Colonic mucosa (tissue), 4 donors: ENCODE measurements at places on chromosomes 3 and 15.
A peak's percentile ranks its signal among the peaks of the same experiment; 100 is the strongest.

GRCh38 chr3:164200053-164200823 lies 878.1 kb downstream of the SI start:
- DNase-seq = no peak

DNA sequence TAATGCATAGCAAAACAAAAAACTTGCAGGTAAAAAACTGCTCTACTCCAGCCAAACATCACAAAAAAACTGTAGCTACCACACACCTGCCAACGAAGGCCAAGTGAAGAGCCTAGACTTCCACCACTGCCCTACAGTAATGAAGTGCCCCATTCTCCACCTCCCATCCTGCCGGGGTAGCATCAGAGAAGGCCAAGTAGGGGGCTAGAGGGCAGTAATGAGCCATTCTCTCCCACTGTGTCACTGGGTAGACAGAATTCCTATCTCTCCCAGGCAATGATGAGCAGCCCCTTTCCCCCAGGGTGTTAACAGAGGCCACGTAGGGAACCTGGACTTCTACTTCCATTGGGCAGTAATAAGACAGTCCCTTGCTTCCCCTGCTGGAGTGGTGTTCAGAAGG lies 9.5 kb downstream of the SEC22C start:
- peak; percentile 43 for DNase-seq

- no peak for DNase-seq
Measured at GRCh38 chr15:32042269-32042972, 12.1 kb downstream of the CHRNA7 start.

DNA sequence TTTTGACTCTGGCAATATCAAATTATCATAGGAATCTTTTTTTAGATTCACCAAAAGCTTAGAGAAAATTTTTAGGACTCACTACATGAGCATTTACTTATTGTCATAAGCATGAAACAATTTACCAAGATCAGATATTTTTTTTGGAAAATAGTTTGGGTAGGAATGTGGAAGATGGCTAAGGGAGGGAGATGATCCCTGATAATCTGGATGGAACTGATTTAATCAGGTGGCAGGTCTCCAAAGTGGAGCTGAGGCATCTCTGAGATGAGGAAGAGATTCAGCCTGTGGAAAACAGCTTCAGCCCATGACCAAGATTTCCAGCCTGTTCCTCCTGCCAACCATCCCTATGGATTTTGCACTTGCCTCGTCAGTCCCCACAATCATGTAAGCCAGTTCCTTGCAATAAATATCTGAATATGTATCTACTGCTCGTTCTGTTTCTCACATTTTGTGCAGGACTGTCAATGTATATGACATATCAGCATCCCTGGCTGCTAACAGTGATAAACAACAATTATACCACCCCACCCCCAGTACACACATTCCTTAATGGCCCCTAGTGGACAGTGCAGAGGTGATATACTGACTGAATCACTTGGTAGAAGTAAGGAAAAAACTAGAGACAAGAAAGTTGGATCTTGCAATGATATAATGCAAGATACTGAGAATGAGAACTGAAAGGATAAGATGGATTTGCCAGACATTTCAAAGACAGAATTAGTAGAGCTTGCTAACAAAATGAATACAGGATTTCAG lies 183.8 kb downstream of the NEK10 start:
- no peak for DNase-seq

GRCh38 chr15:99426431-99427105 lies 139.2 kb upstream of the MEF2A start:
- DNase-seq = peak; percentile 59

- DNase-seq = no peak
Measured at GRCh38 chr3:39445927-39446326, 21.6 kb upstream of the MOBP start.

DNA sequence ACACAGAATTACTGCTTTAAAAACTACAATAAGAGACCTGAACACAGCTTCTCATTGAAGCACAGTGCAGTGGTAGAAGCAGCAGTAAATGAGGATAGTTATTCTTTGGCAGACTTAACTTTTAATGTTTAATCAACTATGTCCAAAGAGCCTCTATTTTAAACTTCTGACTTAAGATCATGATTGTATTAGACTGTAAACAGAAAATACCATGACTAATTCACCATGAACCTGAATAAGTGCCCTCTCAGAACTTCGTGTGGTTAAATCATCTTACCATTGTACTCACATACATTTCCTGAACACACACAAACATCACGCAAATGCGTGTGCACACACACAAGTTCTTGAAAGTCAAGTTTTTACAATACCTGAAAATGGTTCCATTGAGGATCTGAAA lies 13.9 kb downstream of the CEP152 start:
- DNase-seq = no peak

DNA sequence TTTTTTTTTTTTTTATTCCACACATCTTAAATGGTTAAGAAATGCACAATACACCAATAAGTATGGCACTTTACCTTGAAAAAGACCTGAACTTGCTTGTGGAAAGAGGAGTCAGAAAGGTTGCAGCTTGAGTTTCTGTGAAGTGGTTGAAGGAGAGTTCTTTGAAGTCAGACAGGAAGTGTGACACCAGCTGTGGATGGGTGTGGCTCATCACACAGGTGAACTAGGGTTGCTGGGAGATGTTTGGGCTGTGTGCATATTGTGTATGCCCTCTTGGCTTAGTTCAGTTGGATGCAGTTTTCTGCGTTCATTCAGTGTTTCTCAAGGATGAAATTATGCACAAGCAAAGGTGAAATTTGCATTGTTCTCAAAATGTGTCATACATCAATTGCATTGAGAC lies 6.3 kb downstream of the AEN start:
- peak; percentile 56 for DNase-seq

- peak; percentile 33 for DNase-seq
Measured at GRCh38 chr15:94576889-94577533, 345.6 kb downstream of the MCTP2 start.

- no peak for DNase-seq
Measured at GRCh38 chr3:25821746-25822573, 32.1 kb downstream of the OXSM start.

DNA sequence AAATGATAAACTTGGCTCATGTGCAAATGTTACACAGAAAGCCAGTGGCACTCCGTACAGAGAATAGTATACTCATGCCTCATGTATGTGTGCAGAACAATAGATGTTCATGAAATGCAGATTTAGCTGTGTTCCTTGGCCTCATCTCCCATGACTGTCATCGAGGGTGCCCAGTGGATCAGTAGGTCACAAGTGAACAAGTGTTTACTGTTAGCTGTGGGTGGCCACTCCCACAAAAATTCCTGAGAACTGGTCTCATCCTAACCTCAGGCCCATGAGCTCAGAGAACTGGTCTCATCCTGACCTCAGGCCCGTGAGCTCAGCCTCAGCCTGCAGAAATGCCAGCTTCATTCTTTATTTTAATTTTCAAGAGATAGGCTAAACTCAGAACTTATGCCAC lies 124.1 kb downstream of the GADL1 start:
- no peak for DNase-seq

GRCh38 chr15:65209701-65210643 lies 1.3 kb downstream of the CILP start:
- DNase-seq = no peak

DNA sequence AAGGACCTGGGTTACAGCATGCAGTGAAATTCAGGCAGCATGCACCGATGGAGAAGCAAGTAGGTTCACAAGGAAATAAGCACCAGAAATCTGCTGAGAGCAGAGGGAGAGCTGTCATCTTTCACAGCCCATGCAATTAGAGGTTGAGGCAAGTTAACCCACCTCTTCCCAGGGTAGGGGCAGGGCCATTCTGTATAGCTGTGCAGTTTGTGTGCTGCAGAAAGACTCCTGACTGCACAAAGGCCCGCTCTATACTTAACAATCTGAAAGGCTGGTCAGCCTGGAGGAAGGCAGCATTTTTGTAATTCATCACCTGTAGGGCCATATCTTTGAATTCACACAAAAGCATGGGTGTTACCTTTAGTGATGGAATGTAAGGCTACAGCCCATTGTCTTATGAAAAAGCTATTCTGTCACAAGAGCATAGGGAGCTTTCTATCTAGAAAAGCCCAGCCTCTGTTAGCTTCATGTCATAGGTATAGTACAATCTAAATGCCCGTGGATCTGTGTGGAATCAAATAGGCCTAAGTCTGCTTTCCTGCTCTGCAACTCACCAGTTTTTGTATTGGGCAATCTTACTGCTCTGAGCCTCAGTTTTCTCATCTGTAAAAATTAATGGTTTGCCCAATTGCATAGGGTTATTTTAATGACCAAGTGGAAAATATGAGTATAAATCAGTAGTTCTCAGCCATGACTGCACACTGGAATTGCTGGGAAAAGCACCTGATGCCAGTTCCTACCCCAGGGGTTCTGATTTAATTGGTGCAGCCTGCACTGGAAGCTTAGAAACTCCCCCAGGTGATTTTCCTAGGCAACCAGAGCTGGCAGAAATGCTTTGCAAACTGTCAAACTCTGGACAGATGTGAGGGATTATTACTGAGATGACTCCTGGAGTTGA lies 65.2 kb downstream of the ATP13A5 start:
- DNase-seq = no peak

GRCh38 chr3:88712552-88712951 lies 394.9 kb upstream of the EPHA3 start:
- DNase-seq = no peak

DNA sequence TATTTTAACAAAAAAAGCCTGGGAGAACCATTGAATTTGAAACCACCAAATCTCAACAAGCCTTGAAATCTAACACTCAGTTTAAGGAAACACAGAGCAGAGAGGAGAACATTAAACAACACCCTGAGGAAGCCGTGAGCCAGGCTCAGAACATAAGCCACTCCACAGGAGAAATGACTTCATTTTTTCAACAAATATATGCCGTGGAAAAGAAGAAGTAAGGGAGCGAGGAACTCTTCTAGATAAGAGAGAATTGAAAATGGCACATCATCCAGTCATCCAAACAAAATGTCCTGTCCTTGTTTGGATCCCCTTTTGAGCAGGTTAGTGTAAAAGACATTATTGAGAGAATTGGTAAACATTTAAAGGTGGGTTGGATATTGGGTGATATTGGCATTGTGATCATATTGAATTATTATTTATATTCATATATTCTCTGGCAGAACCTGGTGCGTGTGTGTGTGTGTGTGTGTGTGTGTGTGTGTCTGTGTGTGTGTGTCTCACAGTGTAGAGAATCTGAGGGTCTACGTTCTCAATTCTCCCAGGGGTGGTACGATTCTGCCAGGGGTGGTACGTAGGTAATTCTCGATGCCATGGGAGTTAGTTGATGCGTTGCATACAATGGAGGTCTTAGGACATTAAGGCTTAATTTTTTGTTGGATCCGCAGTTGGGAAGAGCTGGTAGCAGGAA lies 94.4 kb downstream of the ST6GAL1 start:
- peak; percentile 15 for DNase-seq

DNA sequence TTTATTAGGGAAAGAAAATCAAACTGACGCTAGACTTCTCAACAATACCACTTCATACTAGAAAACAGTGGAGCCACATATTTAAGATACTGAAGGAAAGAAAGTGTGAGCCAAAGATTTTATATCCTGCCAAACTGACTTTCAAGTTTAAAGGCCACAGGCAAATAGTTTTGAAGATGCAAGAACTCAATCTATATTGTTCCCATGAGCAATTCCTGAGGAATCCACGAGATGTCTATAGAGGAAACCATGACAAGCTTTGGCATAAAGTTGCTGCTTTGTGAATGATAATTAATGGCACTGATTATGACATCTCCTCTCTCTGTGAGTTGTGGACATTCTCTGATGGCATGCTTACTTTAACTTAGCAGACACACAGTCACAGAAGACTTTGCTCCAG lies 276.1 kb upstream of the GOLGA6L4 start:
- no peak for DNase-seq

GRCh38 chr15:45640616-45641015 lies 5.8 kb downstream of the SQOR start:
- no peak for DNase-seq

- no peak for DNase-seq
Measured at GRCh38 chr15:72315706-72316370, 4.1 kb downstream of the CELF6 start.

DNA sequence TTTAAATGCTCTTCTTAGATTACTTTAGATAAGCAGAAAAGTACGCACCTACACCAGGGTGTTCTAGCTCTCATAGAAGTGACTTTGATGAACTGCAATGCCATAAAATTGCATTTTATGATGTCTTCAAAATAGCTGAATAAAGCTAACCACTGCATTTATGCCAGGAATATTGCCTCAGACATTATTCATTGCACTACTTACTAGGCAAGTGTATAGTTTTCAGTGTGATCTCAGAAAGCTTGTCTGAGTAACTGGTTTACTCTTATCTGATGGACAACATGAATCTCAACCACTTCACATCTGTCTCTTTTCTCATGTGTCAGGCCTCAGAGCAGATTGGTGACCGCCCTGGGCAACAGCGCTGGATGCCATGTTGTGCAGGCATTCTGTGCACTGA lies 119.3 kb upstream of the SLC2A2 start:
- DNase-seq = no peak

DNA sequence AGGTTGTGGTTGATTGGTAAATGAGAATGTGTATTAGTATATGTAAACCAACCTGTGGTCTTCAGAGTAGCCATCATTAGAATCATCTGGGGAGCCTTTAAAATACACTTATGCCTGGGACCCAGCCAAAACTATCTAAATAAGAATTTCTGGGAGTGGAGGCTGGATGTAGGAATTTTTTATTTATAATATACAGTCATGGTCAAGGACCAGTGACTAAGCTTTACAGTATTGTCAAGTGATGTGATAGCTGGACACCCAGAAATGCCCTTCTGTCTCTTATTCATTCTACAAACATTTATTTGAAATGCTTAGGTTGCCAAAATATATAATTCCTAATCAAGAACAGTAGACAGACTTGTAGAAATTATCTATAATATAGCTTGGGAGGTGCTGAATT lies 132.2 kb downstream of the MBNL1 start:
- DNase-seq = no peak

GRCh38 chr3:11553436-11554235 lies 90.1 kb downstream of the VGLL4 start:
- DNase-seq = no peak

DNA sequence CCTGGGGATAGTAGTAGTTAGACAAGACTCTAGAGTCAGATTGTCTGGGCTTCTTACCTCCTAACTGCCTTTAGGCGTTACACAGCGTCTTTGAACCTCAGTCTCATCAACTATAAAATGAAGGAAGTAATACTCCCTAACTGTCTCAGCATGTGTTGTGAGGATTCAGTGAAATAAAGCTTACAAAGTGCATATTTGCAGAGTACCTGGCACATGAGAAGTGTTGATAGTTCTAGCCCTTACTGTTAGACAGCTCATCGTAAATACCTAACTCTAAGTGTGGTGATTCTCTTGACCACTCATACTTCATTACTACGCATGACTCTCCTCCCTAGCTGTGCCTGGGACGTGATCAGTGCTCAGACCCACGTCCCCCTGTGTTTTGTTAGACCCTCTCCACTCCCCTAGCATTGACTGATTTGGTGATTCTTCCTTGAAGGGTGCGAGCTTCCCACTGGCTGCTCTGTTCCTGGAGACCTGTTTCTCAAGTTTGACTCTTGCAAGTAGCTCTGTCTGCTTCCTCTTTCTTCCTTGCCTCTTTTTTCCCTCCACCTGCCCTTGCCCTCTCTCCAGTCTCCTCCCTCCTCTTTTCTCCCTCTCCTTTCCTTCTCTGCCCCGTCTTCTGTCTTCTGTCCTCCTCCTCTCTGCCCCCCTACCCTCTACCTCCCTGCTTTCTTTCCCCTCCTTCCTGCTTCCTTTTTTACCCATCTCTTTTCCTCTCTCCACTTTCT lies 124.2 kb downstream of the SLC25A26 start:
- peak; percentile 34 for DNase-seq
